A549 (cell line): ENCODE measurements at places on chromosomes 2 and 18. TPM values are rescaled to one million over a fixed set of nuclear protein-coding genes. Genes with fewer than 3 reads are reported as not detected.

DNA sequence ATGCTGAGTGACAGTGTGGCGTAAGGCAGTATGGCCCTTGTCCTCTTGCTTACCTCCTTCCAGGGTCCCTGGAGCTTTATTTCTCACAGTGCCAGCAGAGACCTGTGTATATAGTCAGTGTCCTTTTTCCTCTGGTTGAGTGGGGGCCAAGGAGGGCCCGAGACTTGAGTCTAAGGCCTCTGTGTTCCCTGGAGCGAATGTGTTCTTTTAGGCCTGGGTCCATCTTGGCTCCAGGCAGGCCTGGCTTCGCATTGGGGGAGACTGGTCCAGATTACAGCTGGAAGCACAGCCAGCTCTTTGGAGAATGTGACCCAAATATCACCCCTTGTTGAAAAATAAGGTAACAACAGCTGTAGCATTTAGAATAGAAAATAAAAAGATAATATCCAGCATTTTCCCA lies 5.0 kb downstream of the VAMP5 start:
- no peak for DNase-seq

GRCh38 chr2:106107509-106108131 lies 86.5 kb downstream of the UXS1 start:
- DNase-seq = no peak

ACMSD gene
- not detected in 3 replicates for polyA plus RNA-seq

GRCh38 chr2:229033816-229034215 lies 237.3 kb downstream of the PID1 start:
- DNase-seq = no peak

- peak; percentile 23 for DNase-seq
Observed at GRCh38 chr2:159712929-159713420, 669 bp downstream of the MARCHF7 start.

GRCh38 chr18:41858761-41859555 lies 96.1 kb upstream of the PIK3C3 start:
- no peak for DNase-seq

GRCh38 chr2:190342611-190343010 lies 778 bp upstream of the INPP1 start:
- DNase-seq = no peak

- no peak for DNase-seq
Observed at GRCh38 chr2:169007356-169007755, 23.8 kb downstream of the ABCB11 start.

GRCh38 chr2:242058116-242058680 lies 188.7 kb downstream of the RTP5 start:
- no peak for DNase-seq

DNA sequence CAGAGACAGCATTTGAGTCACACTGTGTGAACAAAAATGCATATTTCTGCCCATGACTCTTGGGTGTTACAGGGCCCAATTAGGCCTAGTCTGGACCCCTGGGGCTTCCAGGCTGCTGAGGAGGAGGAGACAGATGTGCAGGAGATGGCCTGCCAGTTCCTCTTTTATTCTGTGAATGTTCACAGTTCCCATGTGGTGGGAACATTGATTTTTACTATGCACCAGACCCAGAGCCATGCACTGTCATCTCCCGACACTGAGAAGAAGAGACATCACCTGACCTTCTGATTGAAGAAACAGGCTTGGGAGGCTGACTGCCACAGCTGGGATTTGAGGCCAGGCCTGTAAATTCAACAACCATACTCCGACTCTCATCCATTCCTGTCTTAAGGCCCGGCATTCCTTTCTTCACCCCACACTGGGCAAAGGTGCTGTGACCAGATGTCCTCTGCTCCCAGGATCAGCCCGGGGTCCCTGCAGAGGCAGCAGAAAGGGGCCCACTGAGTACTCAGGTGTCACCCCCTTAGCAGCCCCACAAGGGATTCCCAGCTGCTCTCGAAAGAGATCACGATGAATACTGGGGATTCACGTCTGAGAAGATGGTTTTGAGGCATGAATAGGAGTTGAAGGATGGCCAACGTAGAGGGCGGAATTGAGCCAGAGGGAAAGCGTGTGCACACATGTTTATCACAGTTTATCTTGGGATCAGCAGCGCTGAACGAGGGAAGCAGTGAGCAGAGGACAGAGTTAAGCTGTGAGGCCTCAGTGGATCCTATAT lies 3.6 kb upstream of the TFCP2L1 start:
- no peak for DNase-seq

KHK gene
- 7.6 to 8.5 TPM (median 8.3 TPM) in 3 replicates for polyA plus RNA-seq

TMEFF2 gene
- 0.29 to 0.70 TPM (median 0.46 TPM) in 3 replicates for polyA plus RNA-seq

DNA sequence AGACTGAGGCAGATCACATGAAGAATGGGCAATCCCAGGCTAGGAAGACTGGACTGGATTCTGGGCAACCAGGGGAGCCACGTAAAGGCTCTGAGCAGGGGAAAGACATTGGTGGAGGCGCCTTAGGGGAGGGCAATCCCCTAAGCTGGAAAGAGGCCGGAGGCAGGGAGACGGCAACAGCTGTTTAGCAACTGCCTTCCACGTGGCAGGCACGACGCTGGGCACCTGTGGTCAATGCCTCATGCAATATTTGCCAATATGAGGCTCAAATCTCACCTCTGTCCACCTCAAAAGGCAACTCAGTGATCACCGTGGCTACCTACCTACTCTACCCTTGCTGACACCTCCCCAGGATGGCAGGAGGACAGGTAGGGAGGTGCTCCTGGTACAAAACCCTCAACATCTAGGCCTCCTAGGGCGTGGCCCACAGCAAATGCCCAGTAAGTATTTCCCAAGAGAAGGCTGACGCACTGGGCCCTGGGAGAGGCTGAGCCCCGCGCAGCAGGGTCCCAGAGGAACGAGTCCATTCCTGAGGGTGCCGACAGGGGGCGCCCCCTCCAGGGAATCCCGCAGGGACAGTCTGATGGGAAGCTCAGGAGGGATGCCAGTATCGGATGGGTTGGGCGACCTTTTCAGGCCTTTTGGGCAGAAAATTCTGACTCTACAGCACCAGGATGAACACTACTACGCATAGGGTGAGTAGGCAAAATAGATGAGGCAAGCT lies 8.9 kb downstream of the BOLA3 start:
- no peak for DNase-seq

DNA sequence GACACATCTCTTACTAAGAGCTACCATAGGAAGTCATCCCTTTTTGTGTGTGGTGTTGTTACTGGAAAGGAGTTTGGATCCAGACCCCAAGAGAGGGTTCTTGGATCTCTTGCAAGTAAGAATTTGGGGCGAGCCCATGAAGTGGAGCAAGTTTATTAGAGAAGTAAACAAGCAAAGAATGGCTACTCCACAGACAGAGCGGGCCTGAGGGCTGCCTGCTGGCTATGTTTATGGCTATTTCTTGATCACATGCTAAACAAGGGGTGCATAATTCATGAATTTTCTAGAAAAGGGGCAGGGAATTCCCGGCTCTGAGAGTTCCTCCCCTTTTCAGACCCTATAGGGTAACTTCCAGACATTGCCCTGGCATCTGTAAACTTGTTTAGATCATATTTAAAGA lies 30.6 kb upstream of the PXDN start:
- no peak for DNase-seq

DNA sequence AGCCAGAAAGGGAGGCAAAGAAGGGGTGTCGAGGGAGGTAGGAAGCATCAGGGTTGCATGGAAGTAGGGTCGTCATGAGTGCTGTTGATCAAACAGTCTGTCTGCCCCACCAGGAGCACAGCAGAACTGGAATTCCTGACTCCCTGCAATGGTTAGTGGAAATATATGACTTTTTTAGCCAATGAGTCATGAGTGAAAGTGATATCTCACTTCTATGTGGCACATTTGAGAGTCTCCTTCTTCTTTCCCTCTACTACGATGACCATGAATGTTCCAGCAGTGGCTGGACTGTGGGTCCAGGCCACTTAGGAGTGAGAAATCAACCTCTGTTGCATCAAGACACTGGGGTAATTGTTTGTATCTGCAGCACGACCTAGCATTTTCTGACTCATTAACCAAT lies 199.5 kb downstream of the TTC32 start:
- no peak for DNase-seq

DNA sequence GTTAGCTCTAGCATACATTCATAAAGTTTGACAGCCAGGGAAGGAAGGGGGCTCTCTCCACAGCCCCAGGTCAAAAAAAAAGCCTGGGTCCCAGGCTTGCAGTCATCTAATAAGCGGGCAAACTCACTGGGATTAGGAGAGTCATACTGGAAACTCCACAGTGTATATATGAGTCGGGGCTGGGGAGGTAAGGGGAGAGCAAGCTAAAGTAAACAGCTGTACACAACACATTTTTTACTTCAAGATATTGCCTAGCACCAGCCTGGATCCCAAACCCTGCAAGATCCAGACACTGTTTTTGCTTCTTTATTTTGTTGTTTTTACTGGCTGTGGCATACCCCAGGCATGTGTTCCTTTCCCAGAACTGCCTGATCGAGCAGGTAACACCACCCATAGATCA lies 291.3 kb upstream of the TANK start:
- DNase-seq = no peak

- DNase-seq = no peak
Observed at GRCh38 chr2:45849491-45850283, 198.2 kb downstream of the PRKCE start.

DNA sequence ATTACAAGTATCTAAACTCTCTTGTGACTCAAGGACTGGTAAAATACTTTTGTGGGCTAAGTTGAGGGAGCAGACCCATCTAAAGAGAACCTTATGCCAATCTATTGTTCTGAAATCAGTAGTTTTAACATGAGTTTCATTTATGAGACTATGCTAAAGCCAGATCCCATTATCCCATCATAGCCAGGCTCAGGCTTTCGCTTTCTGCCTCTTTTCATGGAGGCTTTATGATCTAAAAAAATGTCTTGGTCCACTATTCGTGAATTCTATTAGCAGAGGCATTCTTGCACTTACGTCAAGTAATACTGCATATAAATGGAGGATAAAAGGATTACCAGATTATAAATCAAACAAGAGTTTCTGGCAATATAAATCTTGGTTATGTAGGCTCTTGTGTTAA lies 1636.9 kb upstream of the ACVR2A start:
- no peak for DNase-seq

RGPD8 gene
- polyA plus RNA-seq = 2.4 to 3.5 TPM (median 2.7 TPM) in 3 replicates

GRCh38 chr2:99504844-99505584 lies 15.2 kb upstream of the REV1 start:
- DNase-seq = no peak

MOGAT1 gene
- not detected in 3 replicates for polyA plus RNA-seq

ATIC gene
- polyA plus RNA-seq = 294 to 325 TPM (median 298 TPM) in 3 replicates

ALPG gene
- 0.04 to 0.07 TPM in 2 of 3 replicates, not detected in the other for polyA plus RNA-seq

DNA sequence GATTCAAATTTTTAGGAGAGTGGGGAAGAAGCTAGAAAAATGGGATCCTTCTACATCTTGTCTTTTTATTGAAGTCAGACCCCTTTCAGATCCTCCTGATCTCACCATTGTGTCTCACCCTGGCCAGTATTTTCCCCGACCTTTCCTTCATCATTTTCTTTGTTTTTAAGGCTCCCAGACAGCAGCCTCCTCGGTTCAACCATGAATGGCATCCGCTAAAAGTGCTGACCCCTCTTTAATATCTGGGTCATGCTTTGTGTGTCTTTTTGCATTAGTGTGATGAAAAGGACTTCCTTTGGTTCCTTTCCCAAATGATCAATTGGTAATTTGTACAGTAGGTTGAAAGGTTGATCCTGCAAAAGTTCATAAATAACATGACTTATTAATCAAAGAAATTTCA lies 26.7 kb upstream of the THOC1 start:
- no peak for DNase-seq

- DNase-seq = no peak
Observed at GRCh38 chr18:46068763-46069162, 3.3 kb downstream of the PSTPIP2 start.

- DNase-seq = no peak
Observed at GRCh38 chr18:11520536-11520935, 88.9 kb upstream of the SLC35G4 start.

EVX2 gene
- polyA plus RNA-seq = not detected in 3 replicates
